ENCODE measurements at places on chromosomes 4 and X. TPM values are rescaled to one million over a fixed set of nuclear protein-coding genes. Genes with fewer than 3 reads are reported as not detected.

Gene UCHL1
- not detected for total RNA-seq

Gene ARSJ
- total RNA-seq, result 0.26 TPM

Gene HPF1
- 12.9 TPM for total RNA-seq

Gene REST
- 72.1 TPM for total RNA-seq

Gene CFAP47
- not detected for total RNA-seq

Gene SULT1E1
- total RNA-seq, result not detected

Gene NKX6-1
- total RNA-seq, result not detected

DNA sequence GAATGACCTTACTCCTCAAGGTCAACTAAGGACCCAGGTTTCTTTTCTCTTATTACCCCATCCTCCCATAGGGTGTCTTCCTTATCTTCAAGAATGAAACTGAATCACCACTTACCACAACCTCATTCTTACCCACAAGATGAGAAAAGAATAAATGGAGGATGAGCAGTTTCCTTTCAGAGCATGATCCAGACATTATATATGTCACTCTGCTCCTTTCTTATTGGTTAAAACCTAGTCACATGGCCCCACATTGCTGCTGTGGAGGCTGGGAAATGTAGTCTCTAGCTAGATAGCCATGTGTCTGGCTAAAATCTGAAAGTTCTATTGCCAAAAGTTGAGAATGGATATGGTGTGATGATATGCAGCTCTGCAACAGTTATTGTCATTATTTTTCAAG is 62.4 kb upstream of the RAI2 start:
- no peaks in the 10 kb centered on the region for H3K4me1 ChIP-seq
- H3K27ac ChIP-seq, result no peak overlapping the region
- H3K4me3 ChIP-seq, result no peak overlapping the region

GRCh38 chr4:13126976-13127910 is 356.9 kb downstream of the RAB28 start:
- no peak overlapping the region for H3K27ac ChIP-seq
- no peaks in the 10 kb centered on the region for H3K36me3 ChIP-seq
- H3K4me3 ChIP-seq, result no peak overlapping the region
- DNase-seq, result no peak

GRCh38 chr4:26493461-26493860 is 3.2 kb upstream of the CCKAR start:
- no peak overlapping the region for H3K4me3 ChIP-seq
- no peak overlapping the region for H3K27ac ChIP-seq
- no peaks in the 10 kb centered on the region for H3K36me3 ChIP-seq
- H3K4me1 ChIP-seq, result no peaks in the 10 kb centered on the region
- peaks cover 25% of the 10 kb centered on the region for H3K27me3 ChIP-seq

DNA sequence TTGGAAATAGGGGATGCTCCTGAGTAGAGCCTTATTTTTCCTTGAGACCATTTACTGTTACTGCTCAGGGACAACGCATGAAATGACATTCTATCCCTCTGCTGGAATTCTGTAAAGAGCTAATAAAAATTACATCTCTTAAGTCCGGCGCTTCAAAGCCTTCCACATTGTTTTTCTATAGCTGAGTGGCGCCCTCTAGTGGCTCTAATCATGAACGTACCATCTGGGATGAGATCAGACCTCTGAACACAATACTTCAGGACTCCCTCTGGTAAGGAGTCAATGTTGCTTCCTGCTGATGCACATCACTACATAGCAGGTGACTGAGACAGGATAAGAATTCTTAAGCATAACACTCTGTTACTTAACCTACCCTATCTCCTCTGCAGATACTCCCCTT is 6.0 kb downstream of the HMGN5 start:
- H3K27ac ChIP-seq, result no peak overlapping the region
- no peaks in the 10 kb centered on the region for H3K27me3 ChIP-seq
- H3K36me3 ChIP-seq, result no peaks in the 10 kb centered on the region
- no peak overlapping the region for H3K4me3 ChIP-seq

- DNase-seq, result no peak
- H3K4me1 ChIP-seq, result peaks cover 8% of the 10 kb centered on the region
- no peaks in the 10 kb centered on the region for H3K36me3 ChIP-seq
- no peak within 1 kb of the TSS for H3K27ac ChIP-seq
These were observed at the start of gene PCDH7 for GRCh38 chr4:30720021-30720660. PCDH7 (plus strand) TSS chr4:30720369; CDS start chr4:30721423, 1,054 bp downstream.

- no peak overlapping the region for H3K27ac ChIP-seq
- peaks cover 26% of the 10 kb centered on the region for H3K4me1 ChIP-seq
- H3K36me3 ChIP-seq, result no peaks in the 10 kb centered on the region
- H3K27me3 ChIP-seq, result no peaks in the 10 kb centered on the region
- H3K4me3 ChIP-seq, result no peak overlapping the region
- DNase-seq, result no peak
These were observed 43.9 kb downstream of the PTTG2 start for GRCh38 chr4:38004062-38004461.

- H3K4me1 ChIP-seq, result no peaks in the 10 kb centered on the region
- H3K36me3 ChIP-seq, result peaks cover 8% of the 10 kb centered on the region
- no peak overlapping the region for H3K27ac ChIP-seq
- H3K27me3 ChIP-seq, result no peaks in the 10 kb centered on the region
- DNase-seq, result no peak
These were observed 55.0 kb downstream of the FBXL5 start for GRCh38 chr4:15600176-15600575.

Data from T-cell (primary cell).